ENCODE measurements at places on chromosomes 11 and 22. TPM values are rescaled to one million over a fixed set of nuclear protein-coding genes. Genes with fewer than 3 reads are reported as not detected.

DNA sequence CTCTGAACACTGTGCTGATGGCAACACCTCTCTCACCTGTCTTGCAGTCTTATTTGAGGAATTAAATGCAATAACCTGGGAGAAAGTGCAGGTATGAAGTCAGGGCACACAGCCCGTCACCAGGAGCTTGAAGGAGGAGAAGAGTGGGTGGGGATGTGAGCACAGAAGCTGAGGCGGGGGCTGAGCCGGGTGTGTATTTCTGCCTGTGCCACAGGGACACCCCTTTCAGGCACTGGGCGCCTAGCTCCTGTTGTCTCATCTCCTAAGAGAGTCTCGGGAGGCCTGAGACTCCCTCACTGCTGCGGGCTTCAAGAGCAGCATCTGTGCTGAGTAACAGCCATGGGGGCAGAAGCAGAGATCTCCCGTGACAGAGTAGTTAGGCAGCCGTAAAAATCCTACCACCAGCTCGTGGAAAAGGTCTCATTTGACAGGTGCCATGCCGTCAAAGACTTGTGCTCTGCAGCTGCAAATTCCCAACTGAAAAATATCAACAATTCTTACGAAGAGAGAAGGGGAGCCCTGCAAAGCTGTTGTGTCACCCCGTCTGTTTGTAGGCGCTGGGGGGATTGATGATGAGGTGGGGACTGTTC is 26.8 kb downstream of the PARVB start:
- DNase-seq = no peak

The B3GAT1 gene
- 32.4 TPM for total RNA-seq

GRCh38 chr11:127935081-127935480 is 652.3 kb downstream of the ETS1 start:
- DNase-seq = no peak

The LRRC56 gene
- 2.1 TPM for total RNA-seq

GRCh38 chr11:46105926-46106325 is 15.3 kb downstream of the PHF21A start:
- no peak for DNase-seq

- no peak for DNase-seq
Measured at GRCh38 chr22:25853501-25854284, 111.7 kb downstream of the MYO18B start.

GRCh38 chr22:27483095-27483785 is 318.3 kb downstream of the MN1 start:
- DNase-seq = no peak

GRCh38 chr11:1199751-1200610 is 22.9 kb upstream of the MUC5B start:
- no peak for DNase-seq

- DNase-seq = no peak
Measured at GRCh38 chr11:86460461-86461385, 86.0 kb downstream of the CCDC81 start.

DNA sequence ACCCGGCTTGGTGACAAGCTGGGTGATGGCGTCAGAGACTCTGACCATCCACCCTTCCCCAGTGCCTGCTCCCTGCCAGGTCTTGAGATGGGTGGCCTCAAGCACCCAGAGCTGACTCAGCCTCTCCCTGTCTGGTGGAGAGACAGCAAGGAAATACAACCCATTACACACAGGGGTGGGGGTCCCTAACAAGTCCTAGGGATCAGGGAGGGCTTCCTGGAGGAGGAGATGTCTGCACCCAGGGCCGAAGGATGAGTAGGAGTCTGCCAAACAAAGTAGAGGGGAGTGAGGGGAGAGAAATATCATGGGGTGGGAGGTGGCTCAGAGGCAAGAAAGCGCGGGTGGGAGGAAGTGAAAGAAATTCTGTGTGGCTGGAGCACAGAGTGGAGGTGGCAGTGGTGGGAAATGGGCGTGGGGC is 6.8 kb downstream of the MAFF start:
- no peak for DNase-seq

DNA sequence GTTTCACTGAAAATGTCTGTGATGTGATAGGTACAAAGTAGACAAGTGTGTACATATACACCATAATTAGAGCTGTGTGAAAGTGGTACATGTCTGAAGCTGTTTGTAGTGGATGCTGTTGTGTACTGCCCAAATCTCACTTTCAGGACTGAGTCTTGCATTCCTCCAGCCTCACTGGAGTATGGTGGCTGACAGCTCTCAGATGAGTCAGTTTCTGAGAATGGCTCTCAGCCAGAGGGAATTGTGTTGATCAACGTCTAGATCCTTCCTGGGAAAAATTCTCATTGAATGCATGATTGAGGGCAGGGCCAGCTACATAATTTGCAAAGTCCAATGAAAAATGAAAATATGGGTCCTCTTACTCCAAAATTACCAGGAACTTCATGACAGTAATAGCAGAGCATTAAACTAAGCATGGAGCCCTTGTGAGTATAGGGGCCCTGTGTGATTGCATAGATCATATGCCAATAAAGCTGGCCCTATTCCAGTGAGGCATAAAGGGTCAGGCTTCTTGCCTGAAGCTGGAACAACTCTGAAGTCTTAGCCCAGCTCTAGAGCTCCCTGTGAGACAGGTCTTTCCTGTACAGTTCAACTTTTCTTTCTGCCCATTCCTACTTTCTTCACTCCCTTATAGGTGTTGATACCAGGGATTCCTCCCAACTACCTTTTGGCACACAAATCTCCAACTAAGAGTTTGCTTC is 10.8 kb upstream of the CYP2R1 start:
- no peak for DNase-seq

DNA sequence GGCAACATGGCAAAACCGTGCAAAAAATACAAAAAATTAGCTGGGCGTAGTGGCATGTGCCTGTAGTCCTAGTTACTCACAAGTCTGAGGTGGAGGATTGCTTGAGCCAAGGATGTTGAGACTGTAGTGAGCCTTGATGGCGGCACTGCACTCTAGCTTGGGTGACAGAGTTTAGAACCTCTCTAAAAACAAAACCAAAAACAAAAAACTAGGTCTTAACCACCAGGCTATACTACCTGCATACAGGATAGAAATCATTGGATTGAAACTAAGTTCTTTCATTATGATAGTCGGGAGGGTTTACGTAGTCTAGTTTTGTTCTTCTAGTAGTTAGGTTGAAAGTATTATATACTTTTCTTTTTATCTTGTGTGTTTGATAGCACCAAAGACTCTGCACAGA is 5.8 kb downstream of the RNF214 start:
- DNase-seq = no peak

The PMM1 gene
- total RNA-seq = 11.3 TPM

- no peak for DNase-seq
Measured at GRCh38 chr11:20221566-20221965, 61.3 kb upstream of the DBX1 start.

The RAG2 gene
- not detected for total RNA-seq

The SLC35E4 gene
- total RNA-seq = 5.1 TPM

The C11orf24 gene
- 45.3 TPM for total RNA-seq

DNA sequence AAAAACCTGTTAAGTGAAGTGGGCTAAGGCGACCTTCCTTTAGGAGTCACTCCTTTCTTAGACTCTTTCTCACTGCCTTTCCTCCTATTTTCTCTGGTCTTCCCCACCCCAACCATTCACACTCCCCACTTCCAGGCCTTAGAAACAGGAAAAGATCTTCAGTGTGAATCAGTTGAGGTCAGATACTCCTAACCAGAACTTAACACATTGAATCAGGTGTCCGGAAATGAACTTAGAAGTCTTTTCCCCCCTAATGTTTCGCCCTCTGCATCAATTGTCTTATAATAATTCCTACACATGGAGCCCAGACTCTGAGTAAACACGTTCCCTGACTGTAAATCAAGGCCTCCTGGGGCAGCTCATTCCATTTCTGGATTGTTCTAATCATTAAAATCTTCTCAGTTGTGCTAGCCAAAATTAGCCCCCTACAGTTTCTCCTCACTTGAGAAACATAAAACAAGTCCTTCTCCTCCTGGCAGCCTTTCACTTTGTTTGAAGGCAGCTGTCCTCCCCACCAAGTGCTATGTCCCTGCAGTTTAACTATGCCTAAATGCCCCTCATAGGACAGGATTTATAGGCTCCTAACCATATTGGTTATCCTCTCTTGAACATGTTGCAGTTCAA is 32.7 kb upstream of the USP47 start:
- no peak for DNase-seq

- no peak for DNase-seq
Measured at GRCh38 chr11:118151431-118151830, 1.2 kb downstream of the SCN4B start.

DNA sequence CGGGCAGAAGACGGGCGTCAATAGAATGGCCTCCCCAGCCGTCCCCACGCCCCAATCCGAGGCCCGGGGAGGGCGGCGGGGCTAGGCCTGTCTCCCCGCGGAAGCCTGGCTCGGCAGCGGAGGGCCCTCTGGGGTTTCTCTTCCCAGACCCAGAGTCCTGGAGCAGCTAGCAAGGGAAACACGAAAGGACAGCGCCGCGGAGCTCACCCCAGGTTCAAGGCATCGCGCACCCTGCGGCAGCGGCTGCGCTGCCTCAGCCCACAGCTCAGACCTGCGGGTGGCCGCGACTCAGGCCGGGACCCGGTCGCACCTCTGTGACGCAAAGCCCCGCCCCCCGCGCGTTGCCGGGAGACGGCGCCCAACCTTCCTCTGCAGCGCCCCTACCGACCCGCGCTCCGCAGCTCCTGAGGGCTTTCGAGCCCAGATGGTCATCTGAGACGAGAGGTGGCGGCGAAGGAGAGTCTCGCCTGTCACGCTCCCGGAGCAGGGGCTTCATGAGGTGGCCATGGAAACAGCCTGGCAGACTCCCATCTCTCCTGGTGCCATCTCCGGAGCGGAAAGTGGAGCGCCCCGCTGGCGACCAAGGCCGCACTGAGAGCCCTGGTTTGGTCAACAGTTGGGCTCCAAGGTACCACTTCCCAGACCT is at the start of gene RNF141:
Gene RNF141, minus strand, starts transcription at position 273 of the 646 bp plus-strand sequence. CDS start 7,029 bp downstream, outside the sequence.
- peak; percentile 86 for DNase-seq
